ENCODE measurements at places on chromosomes 2 and 18.

- no peak for DNase-seq
Measured at GRCh38 chr2:172340394-172340793, 87.0 kb upstream of the ITGA6 start.

- no peak for DNase-seq
Measured at GRCh38 chr2:169365029-169365480, 2.7 kb upstream of the LRP2 start.

- no peak for DNase-seq
Measured at GRCh38 chr2:2286592-2286991, 44.5 kb downstream of the MYT1L start.

- DNase-seq, result no peak
Measured at GRCh38 chr18:6039055-6039454, 143.7 kb upstream of the TMEM200C start.

- DNase-seq, result no peak
Measured at GRCh38 chr2:69298261-69298660, 88.8 kb downstream of the GFPT1 start.

GRCh38 chr2:2229626-2230432 lies 101.2 kb downstream of the MYT1L start:
- no peak for DNase-seq

GRCh38 chr18:37420315-37420880 lies 145.2 kb downstream of the CELF4 start:
- no peak for DNase-seq

GRCh38 chr18:74264303-74265020 lies 27.3 kb downstream of the CYB5A start:
- no peak for DNase-seq

DNA sequence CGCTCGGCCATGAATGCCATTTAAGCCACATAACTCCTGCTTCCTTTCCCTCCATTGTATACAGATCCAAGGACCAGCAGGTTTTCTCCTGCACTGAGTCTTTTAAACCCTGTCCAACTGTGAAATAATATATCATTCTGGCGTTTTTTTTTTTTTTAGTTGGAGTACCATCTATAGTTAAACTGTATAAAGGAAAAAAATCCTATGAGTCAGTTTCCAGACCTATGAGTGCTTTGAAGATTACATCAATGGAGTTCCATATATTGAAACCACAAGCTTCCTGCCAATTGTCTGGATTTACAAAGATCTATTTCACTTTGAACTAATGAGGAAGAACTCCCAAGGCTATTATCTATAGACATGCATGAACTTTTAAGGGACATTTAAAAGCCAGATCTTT lies 2.4 kb upstream of the MALT1 start:
- no peak for DNase-seq

DNA sequence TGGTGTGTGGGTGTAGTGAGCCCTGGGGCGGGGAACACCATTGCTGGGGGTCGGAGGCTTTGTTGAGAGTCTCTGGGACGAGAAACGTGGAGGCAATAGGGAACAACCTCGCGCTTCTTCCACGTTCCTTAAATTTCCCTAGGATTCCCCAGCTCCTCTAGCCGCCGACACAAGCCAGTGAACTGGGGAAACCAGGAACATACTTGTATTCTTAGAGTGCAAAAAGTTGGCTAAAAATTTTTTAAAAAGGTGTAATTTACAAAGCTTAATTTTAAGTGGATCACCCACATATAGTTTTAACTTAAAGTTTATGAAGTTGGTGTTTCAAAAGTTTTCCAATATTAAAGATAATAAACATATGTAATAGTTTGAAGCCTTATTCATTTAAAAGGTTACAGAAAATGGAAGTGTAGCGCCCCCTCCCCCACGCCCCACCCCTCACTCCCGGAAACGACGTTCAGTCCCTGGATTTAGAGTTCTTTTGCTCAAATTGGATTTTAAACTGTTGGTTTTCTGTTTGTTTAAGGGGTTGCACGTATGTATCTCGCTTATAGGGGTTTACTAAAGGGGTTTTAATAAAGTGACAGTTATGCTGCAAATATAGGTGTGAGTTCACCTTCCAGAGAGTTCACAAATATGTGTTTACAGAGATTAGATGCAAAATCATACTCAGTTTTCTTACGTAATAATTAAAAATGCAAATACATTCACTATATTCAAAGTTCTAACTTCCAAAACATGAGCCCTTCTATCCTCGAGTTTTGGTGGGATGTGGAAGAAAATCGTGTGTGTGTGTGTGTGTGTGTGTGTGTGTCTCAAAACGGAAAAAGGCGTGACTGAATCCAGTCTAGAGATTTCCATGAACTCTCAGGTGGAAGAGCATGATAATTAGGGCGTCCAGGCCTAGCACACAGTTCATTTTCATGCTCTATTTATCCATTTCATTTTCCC lies 872 bp downstream of the DSG2 start:
- no peak for DNase-seq

DNA sequence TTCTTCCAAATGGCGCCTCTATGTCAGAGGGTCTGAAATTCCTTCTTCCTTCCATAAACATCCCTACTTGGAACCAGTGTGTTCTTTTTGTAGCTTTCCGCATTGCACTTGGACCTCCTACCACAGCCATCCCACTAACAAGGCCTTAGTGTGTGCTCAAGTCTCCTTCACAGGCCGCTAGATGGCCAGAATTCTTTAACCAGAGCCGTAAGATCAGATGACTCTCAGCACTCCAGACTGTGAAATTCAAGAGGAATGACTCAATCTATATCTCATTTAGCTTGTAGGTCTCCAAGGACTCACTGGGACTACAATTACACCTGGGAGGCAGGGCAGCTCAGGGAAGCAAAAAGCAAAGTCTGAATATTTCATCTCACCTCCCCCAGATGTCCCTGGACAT lies 298.9 kb downstream of the EIPR1 start:
- DNase-seq, result no peak

DNA sequence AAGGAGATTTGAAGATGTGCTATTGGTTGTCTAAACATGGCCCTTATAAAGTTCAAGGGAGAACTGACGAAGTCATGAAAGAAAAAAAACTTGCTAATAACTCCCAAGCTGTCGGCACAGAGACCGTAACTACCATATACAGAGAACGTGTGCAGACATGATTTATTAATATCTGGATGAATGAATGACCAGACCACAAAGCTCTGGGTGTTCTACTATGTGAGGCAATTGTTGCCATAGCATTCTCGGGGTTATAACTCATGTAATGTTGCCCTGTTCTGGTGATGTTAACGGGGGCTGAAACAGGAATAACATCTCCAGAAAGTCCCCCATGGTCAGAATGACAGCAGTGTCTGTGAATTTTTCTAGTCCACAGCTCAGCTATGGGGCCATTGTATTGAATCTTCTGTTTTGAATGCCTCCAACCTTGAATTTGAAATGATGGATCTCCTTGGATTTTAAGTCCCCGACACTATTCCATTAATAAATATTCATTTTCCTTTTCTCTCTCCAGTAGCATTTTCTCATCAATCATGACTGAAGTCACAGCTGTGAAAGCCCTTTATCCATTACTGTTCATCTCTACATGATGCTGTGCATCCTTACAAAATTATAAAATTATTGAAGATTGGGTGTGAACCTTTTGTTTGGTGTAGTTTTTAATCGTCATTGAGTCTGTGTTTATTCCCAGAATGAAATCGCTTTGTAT lies 483.4 kb upstream of the KLHL29 start:
- DNase-seq, result no peak

- no peak for DNase-seq
Measured at GRCh38 chr2:74198023-74198460, 373 bp upstream of the MTHFD2 start.

DNA sequence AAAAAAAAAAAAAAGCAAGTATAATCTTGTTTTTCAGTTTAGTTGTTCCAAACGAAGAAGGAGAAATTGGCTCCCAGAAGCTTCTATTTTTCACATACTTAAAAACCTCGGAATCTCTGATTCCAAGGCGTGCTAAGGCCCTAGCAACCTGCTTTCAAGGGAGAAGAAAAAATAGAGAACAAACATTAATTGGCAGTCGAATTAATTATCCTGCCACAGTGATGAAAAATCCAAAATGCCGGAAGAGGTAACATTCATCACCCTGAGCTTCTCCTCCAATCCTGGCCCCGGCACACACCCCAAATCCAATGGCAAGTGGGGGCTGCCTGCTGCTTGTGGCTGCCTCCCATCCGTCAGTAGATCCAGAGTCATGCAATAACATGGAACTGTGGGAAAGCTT lies 250.2 kb upstream of the CHAC2 start:
- DNase-seq, result no peak

DNA sequence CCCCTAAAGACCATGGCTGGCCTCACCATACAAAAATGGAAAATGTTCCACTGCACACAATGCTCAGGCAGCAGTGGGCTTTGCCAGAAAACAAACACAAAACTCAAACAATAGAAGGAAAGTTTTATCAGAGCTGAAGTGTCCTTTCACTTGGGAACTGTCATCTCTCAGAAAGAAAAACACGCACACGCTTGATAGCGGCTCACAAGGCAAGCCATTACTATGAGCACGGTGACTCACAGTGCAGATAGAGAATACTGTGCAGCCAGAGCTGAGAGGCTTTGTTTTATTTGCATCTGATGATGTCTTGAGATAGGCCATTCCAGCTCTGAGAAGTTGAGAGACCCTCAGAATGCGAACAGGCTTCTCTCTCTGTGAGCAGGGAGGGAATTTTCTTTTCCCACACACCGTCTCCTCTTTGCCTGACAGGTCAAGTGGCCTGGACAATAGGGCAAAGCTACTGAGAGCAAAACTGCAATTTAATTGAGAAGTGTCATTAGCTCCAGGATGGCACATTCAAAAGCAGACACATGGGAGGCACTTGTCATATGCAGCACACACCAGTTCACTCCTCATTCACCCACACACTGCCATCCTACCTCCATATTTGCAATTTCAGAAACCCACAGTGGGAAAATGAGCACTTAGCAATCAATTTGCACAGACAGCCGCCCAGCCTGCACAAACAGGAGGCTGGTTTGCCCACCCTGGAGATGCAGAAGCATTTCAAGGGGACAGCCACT lies 236.6 kb downstream of the SS18 start:
- DNase-seq, result no peak

- no peak for DNase-seq
Measured at GRCh38 chr2:27227501-27227900, 10.3 kb downstream of the CAD start.

GRCh38 chr2:239516954-239517305 lies 116.1 kb upstream of the HDAC4 start:
- DNase-seq, result no peak

DNA sequence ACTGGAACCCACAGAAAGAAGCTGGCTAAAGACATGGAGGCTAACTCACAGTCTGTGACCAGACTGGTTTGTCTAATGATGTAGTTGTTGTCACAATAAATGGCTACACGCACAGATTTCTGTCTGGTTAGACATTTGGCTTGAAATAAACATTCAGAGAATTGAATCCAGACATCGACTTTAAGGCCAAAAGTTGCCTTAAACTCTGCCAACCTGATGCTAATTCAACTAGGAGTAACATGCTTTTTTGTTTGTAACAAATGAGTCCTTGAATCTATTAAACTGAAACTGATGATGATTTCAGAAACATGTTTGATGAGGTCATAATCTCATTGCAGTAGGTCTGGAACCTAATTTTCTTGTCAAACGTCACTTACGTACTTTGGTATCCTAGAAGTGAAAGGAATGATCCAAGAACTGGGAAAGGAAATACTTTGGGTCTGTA lies 123.8 kb downstream of the ERBB4 start:
- DNase-seq, result no peak

GRCh38 chr18:9334329-9334972 lies at the start of gene TWSG1:
Gene TWSG1 (plus strand): TSS chr18:9334773. CDS start chr18:9337230, 2,457 bp downstream.
- peak; percentile 94 for DNase-seq

DNA sequence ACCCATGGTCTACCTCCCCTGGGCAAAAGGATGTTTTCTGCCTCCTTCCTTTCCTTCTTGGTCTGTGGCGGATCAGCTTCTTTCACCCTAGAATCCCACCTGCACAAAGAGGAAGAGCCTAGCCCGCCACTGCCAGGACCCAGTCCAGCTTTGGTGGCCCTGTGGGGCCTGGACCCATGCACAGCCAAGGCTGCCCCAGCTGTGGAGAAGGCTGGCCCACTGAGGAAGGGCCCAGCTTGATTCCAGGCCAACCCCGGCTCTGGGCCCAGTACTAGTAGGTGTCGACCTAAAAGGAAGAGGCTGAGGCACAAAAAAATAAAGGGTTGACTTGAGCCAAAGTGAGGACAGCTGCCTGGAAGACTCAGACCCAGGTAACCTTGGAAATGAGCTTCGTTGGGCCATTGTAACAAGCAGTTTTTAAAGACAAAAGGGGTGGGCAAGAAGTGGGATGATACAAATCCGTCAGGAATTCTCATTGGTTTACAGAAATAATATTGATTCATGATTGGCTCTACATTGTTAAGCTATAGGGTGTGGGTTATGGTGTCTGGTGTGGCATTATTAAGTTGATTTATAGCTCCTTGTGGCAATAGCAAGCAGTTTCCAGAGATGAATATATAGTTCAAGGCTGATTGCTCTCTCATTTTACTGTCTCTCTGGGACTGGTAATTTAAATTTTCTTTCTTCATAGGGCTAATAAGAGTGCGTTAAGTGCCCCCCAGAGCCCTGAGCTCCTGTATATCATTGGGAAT lies 29.8 kb upstream of the MAL start:
- DNase-seq, result no peak

GRCh38 chr2:28668880-28669279 lies 82.8 kb upstream of the PPP1CB start:
- no peak for DNase-seq

DNA sequence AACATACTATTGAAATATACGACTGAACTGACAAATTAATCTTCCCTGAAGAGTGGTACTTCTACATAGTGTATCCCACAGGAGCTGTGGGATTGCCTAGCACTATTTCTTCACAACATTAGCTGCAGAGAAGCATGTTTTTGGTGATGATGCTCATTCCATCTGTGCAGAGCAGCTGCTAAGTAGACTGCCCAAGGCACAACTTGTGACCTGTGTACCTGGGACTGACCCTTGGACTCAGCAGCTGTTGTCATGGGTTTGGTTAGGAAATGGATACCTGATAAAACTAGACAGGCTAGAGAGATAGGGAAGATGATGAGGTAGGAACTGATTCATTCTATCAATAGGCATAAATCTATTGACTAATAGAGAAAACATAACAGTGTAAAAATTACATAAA lies 1204.0 kb downstream of the DSC3 start:
- DNase-seq, result no peak

- DNase-seq, result no peak
Measured at GRCh38 chr18:30623401-30624065, 419.0 kb downstream of the DSC3 start.

GRCh38 chr2:208565690-208566416 lies 159.3 kb downstream of the PTH2R start:
- no peak for DNase-seq

DNA sequence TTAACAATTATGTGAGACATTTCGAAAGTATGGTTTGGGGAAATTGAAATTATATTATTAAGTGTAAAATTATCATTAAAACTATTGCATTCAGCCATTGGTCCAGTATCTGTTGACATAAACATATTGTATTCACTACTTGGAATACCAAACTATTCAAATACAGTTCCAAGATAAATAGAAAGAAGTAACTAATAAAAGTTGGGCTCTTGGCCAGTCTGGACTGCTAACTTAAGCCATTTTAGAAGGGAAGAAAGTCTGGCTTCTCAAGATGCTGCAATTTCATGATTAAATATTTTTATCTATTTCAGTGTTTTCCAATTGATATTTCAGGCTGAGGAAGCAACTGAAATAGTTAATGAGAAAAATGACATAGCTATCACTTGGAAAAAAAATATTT lies 109.8 kb upstream of the CHRNA1 start:
- DNase-seq, result no peak

GRCh38 chr2:241773511-241774418 lies 2.9 kb upstream of the GAL3ST2 start:
- peak; percentile 61 for DNase-seq
